ENCODE measurements at places on chromosomes 4 and X.

DNA sequence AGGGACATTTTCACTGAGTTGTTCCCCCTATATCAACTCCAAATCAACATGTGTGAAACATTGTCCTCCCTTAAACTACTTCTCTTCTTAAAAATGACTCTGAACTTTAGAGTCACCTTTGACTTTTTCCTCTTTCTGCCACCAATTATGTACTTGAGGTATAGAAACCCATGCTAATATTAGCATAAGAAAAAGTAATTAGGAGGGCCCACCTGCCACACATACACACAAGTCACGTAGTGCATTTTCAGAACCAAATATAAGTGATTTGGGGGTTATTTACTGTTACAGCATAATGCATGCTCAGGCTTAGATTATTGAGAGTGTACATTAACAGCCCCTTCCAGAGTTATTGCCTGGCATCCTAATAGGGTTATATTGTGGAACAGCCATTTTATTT lies 432.7 kb downstream of the ZIC3 start:
- no peak for DNase-seq

- DNase-seq = no peak
Measured at GRCh38 chr4:143711543-143712154, 11.2 kb upstream of the FREM3 start.

DNA sequence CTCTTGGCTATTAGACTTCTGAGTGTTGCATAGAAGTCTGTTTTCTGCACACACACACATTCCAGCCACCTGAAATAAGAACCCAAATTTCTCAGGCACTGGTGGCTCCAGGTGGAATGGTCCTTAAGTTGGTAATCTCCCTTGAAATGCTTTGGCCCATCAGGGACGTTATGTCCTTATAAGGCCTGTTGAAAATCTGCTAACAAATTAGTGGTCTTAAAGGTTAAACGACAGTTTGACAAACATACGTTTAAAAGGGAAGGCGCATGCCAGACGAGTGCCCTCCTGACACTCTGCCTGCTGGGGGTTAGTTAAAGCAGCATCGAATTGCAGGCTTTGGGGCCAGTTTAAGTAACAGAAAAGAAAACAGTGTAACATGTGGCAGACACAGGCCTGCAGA lies 125.0 kb downstream of the TBX22 start:
- DNase-seq = no peak

DNA sequence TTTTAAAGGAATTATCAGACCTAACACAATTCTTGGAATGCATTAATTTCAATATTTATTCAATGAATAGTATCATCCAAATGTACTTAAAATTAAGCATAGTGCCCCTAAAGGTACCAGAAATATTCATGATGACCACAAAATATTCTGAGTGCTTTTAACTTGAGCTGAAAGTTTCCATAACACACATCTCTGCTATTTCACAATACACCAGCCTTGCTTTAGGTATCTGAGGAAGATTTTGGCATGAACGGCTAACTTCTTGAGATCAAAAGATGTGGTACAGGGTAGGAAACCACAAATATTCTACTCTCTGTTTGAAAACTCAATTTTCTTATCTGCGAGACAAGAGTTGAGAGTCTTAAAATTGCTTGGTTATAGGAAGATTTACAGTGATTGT lies 538.3 kb upstream of the PCDH7 start:
- DNase-seq = no peak

All from RWPE1 (cell line).